ENCODE measurements at places on chromosomes 16 and 17. TPM values are rescaled to one million over a fixed set of nuclear protein-coding genes. Genes with fewer than 3 reads are reported as not detected.

GRCh38 chr17:41434005-41434404 is 6.8 kb downstream of the KRT38 start:
- DNase-seq = no peak

- DNase-seq = no peak
Observed at GRCh38 chr17:72940496-72940895, 152.0 kb downstream of the SLC39A11 start.

GRCh38 chr16:70701036-70701435 is 15.2 kb upstream of the MTSS2 start:
- DNase-seq = no peak

DNA sequence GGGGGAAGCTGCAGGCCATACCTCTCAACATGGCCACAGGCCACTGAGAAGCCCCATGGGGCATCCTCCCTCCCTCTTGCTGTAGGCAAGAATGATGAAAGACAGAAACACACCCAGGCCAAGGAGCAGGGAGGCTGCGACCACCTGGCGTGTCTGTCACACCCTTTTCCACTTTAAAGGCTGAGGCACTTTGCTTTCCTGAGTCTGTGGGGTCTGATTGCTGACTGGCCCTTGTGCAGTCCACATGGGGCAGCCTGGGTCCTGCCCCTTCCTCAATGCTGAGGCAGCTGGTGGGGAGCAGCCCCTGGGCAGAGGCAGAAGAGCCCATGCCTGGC is 8.7 kb downstream of the TMEM204 start:
- DNase-seq = no peak

- no peak for DNase-seq
Observed at GRCh38 chr17:82334622-82335394, 1.2 kb upstream of the SECTM1 start.

GRCh38 chr17:6627019-6627418 is 13.5 kb downstream of the KIAA0753 start:
- no peak for DNase-seq

GRCh38 chr16:86906623-86907022 is 328.3 kb downstream of the FOXL1 start:
- DNase-seq = no peak

SNAI3 gene
- 1.2 TPM for total RNA-seq

ITGA2B gene
- 1.2 TPM for total RNA-seq

GRCh38 chr17:70100983-70101382 is 26.0 kb downstream of the KCNJ16 start:
- no peak for DNase-seq

NEUROD2 gene
- not detected for total RNA-seq

DNA sequence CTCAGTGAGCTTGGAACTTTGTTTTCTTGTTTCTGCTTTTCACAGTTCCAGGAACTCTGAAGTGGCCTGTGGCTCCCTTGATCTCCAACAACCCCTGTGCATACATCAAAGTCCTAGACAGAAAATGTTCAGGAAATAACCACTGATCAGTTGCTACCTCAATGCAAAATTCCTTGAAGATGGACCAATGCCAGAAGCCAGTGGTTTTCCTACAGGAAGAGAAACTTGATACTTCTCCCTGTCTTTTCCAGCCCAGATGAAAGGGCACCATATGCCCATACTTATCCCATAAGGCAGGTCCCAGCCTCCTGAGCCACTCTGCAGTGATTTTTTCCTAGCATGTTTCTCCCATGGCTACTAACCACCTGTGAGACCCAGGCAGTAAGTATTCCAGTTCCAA is 12.3 kb upstream of the CDRT4 start:
- no peak for DNase-seq

DNA sequence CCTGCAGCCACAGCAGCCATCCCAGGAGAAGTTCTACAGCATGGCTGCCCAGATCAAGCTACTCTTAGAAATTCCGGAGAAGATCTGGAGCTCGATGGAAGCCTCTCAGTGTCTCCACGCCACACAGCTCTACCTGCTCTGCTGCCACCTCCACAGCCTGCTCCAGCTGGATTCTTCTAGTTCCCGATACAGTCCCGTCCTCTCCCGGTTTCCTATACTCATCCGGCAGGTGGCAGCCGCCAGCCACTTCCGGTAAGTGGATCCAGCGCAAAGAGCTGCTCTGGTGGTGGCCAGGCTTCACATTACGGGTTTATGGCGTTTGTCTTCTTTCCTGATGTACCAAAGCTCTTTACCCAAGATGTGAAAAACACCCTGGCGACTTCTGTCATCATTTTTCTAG is 3.6 kb downstream of the COG1 start:
- DNase-seq = no peak

HYDIN gene
- total RNA-seq = 25.7 TPM

- no peak for DNase-seq
Observed at GRCh38 chr17:38724337-38724988, 5.7 kb upstream of the CISD3 start.

GRCh38 chr17:48024149-48025039 is 13.2 kb downstream of the COPZ2 start:
- no peak for DNase-seq

All from progenitor cell of endocrine pancreas (in vitro differentiated cells).